ENCODE measurements at places on chromosomes 4 and X.

DNA sequence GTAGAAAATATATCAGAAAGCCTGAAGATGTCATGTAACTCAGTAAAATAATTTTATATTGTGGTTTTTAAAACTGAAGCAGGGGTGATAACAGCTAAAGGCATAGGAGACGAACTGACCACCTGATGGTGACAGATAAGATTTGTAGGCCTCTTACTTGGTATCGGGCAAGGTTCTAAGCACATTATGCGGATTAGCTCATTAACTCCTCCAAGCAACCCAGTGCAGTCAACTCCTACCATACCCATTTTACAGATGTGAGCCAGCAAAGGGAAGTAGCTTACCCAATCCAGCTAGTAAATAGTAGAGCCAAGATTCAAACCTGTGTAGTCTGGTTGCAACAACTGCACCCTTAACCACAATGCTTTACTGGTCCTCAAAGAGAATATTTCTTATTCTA is 62.1 kb downstream of the CC2D2A start:
- DNase-seq: no peak

DNA sequence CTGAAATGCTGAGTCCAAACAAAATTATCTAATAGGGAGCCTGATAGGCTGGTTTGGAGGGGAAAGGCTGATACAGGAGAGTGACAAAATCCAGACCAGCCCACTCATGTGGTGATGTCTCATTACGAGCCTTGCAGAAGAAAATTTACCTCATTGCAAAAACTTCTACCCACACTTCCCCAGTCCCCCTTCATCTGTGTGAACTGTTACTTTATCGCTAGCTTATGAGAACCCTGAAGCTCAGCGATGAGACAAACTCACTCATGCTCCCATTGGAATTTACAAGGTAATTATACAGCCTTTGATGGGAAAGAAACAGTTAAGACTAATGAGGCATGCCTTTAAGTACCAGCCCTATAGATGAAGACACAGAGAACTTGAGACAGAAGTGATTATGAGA is 76.1 kb downstream of the ARHGAP6 start:
- DNase-seq: no peak

- DNase-seq: no peak
Measured at GRCh38 chrX:128460835-128461234, 408.6 kb upstream of the ACTRT1 start.

DNA sequence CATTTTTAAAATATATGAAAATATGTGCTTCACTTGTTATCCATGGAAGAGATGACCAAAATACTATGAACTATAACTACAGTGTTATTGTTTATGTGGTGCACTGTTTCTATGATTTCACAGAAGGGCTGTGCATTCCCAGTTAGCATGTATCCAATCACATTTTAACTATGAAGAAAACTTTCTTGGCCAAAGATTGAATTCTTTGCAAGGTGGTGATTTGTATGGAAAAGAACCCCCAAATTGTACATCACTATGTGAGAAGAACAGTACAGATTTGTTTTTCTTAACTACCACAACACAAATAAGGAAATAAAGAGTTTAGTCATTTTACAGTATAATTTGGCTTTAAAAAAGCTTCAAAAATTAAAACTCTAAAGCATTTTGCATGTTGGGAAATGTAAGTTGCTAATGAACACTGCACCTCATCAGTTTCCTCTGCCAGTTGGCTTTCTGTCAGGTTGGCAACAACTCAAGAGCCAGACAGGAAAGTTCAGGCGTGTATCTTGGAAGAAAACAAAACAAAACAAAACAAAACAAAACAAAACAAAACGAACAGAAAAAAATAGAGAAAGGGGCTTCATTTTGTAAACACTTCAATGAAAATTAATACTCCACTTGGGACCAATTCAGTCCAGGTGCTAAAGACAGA is 237.0 kb downstream of the SCFD2 start:
- DNase-seq: no peak

GRCh38 chr4:177297785-177298391 is 11.8 kb upstream of the NEIL3 start:
- DNase-seq: no peak

DNA sequence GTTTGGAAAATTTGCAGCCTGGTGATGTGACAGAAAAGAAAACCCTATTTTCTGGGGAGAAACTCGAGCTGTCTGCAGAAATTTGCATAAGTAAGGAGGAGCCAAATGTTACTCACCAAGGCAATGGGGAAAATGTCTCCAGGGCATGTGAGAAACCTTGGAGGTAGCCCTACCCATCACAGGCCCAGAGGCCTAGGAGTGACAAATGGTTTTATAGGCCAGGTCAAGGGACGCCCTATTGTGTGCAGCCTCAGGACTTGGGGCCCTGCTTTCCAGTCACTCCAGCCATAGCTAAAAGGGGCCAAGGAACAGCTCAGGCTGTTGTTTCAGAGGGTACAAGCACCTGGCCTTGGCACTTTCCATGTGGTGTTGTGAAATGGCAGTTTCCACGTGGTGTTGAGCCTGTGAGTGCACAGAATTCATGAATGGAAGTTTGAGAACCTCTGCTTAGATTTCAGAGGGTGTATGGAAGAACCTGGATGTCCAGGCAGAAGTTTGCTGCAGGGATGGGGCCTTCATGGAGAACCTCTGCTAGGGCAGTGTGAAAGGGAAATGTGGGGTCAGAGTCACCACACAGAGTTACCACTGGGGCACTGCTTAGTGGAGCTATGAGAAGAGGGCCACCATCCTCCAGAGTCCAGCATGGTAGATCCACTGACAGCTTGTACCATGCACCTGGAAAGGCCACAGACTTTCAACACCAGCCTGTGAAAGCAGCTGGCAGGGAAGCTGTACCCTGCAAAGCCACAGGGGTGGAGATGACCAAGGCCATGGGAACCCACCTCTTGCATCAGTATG is 637.6 kb upstream of the EPHA5 start:
- DNase-seq: no peak

GRCh38 chr4:95059663-95060062 is 301.9 kb downstream of the BMPR1B start:
- DNase-seq: no peak

DNA sequence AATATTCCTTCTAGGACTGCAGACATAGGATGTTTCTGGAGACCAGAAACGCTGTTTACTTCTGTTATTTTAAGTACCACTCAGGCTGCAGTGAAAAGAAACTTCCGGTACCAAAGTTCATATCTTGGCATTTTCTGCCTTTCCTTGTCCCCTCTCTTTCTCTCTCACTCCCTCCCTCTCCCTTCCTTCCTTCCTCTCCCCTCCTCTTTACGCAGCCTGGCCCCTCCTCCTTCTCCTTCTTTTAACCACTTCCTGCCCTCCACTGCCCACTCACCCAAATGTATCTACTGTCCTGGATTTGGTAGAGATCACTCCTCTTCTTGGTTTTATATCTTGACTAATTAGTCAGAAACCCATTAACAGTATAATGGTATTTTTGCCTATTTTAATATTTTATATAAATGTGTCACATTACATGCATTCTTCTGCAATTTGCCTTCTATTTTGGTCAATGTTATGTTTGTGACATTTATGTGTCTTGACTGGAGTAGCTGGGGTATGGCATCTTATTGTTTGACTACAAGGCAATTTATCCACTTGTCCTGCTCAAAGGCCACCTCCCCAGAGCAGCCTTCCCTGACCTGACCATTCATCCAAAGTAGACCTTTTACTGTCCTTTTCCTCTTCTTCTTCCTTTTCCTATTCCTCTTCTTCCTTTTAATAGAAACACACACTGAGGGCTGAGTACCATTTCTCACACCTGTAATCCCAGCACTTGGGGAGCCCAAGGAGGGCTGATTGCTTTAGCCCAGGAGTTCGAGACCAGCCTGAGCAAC is 56.9 kb downstream of the BCOR start:
- DNase-seq: no peak

- no peak for DNase-seq
Measured at GRCh38 chr4:146032234-146032860, 93.7 kb upstream of the ZNF827 start.

DNA sequence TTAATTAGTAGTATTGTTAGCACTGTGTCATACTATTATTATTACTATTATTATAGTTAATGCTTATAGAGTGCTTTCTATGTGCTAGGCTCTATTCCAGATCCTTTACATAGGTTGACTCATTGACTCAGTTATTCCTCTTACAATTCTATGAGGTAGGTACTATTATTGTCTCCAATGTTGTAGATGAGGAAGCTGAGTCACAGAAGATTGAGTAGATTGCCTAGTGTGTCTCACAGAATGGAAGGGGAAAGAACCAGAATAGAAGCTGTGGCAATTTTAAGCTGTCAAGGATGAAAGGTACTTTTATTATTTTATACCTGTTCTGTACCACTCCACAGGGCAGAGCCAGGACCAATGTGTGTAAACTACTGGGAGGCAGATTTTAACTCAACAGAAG is 1.9 kb upstream of the TCEAL1 start:
- DNase-seq: no peak

DNA sequence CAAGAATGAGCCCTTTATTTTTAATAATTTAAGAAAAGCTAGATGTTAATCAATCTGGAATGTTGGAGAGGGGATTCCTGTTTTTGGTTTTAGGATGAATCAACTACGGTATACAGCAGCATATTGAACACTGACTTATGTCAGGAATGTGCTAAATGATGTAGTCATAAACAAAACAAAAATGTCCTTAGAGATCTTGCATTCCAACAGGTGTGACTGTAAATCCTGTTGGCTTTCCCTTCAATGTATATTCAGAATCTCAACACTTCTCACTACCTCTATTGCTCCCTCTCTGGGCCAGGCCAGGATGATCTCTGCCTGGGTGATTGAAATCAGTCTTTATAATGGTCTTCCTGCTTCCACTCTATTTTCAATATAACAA is 37.8 kb upstream of the BDH2 start:
- DNase-seq: no peak

DNA sequence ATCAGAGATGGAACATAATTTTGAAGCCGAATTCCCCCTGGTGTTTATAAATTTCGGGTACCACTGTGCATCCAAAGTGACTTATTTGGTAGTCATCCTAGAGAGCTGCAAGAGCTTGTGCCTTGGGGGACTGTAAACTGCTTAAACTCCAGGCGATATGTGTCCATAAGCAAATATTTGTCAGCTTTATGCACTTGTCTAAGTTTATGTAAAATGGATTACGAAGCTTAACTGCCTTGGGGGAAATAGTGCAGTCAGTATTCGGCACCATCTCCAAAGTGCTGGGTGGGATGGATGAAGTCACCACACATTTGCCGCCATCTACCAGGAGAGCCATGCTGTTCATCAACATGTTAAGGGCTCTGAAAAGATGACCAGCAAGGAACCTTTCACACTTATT is 65.9 kb downstream of the CC2D2A start:
- no peak for DNase-seq

DNA sequence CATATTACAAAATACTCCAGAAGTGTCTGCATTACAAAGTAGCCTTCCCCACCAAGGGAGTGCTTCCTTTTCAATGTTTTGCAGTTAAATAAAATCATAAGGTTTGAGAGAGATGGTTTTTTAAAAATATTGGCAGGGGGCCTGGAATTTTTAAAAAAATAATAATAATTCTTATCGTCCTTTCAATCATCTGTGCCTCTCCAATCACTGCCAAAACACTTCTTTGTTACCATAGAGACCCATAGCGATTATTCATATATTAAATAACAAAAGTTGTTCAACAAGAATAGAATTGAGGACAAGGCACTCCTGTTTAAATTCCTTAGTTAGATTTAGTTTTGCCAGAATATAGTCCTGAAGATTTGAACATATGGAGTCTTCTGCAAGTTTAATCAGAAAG is 203.1 kb downstream of the FAT4 start:
- no peak for DNase-seq

GRCh38 chr4:174461466-174462106 is 60.7 kb downstream of the HPGD start:
- DNase-seq: no peak

- DNase-seq: no peak
Measured at GRCh38 chr4:149964001-149964796, 114.0 kb upstream of the DCLK2 start.

DNA sequence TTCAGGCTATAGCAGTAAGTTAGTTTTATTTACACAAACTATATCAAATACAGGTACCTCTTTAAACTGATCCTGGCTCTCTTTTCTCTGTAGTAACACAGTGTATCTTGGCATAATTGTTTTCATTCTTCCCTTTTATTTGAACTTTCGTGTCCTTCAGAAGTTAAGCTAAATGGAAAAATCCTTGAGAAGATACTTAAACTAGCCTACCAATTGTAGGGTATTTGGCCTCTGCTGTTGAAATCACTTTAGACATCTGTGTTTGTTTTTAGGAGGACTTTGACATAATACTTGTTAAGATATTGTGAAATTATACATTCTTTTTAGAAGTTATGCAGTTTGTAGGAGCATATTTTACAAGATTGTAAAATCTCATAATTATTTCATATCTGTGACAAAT is 90.3 kb upstream of the GK2 start:
- DNase-seq: no peak

- DNase-seq: no peak
Measured at GRCh38 chr4:182276210-182277109, 33.3 kb downstream of the TENM3 start.

DNA sequence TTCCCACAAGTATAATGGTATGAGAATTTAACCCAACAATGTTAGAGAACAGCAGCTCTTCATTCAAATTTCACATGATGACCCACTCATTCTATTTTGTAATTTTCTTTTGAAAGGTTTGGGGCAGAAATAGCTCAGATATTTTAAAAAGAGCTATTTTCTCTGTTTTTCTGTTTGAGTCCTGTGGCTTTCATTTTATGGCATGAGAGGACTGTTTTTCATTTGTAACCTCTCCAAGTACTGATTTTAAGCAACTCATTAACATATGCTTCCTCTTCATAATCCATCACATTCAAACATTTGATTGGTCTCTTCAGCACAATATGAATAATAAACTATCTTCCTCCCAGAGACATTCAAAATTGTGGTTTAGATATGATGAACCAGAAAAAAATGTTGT is 129.0 kb upstream of the TEX13A start:
- no peak for DNase-seq

- no peak for DNase-seq
Measured at GRCh38 chr4:126738926-126739325, 893.8 kb upstream of the INTU start.

DNA sequence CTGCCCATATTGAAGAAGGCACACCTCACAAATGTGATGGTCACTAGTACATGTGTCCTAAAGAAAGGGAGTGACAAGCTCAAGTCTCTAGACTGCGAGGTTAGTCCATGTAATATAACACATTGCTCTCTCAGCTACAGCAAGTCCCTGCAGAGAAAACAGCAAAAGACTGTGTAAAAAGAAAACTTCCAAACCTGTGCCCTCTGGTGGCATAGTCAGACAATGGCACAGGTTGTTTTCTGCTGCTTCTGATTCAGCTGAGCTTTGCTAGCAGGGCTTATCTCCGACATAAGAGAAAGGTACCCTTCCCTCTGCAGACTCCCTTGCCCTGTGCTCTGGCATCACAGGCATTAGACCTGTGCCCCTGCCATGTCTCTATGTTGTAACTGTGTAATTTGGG is 1.4 kb upstream of the SERPINA7 start:
- DNase-seq: no peak

GRCh38 chr4:188414441-188414840 is 275.2 kb downstream of the TRIML1 start:
- DNase-seq: no peak

DNA sequence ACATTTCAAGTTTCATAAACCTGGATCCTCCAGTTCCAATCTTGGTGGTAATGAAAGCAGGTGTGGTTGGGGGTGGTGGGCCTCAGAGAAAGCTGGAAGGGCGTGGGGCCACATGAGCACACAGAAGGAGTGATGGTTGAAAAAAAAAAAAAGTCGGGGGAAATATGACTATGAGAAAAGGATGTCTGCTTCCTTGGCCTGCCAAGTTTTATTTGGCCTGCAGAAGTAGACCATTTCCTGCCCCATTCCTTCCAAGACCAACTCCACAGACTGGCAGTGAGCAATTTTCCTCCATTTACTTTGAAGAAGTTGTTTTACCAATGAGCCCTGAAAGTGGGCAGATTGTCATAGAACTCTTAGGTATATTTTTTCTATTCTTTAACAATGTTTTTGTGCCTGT is 43.3 kb downstream of the LNX1 start:
- no peak for DNase-seq
